ENCODE measurements at places on chromosomes 5 and 9. TPM values are rescaled to one million over a fixed set of nuclear protein-coding genes. Genes with fewer than 3 reads are reported as not detected.

Gene NTRK2
- polyA plus RNA-seq = 2.6 TPM

Gene RLN1
- polyA plus RNA-seq = 0.51 TPM

Gene SMC2
- 2.4 TPM for polyA plus RNA-seq

Gene SLC36A2
- polyA plus RNA-seq = not detected

Gene KIF4B
- 0.01 TPM for polyA plus RNA-seq

- peaks cover 56% of the 10 kb centered on the region for H3K4me1 ChIP-seq
- peak overlapping the region; percentile 75 for H3K27ac ChIP-seq
- no peaks in the 10 kb centered on the region for H3K36me3 ChIP-seq
- no peaks in the 10 kb centered on the region for H3K27me3 ChIP-seq
Measured at GRCh38 chr5:72244862-72245371, 75.1 kb downstream of the MRPS27 start.

DNA sequence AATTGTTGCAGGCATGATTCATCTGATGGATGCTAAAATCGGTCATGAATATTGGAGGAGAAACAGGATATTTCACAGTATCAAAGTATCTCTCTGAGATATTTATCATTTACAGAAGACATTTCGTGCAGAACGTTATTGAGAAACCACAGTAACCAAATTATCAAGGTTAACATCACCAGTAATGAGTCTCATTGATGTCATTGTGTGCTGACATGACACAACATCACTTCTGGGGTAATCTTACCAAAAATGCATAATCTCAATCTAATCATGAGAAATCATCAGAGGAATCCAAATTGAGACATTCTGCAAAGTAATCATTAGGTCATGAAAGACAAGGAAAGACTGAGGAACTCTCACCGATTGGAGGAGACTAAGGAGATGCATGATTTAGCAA lies 42.7 kb downstream of the C5orf22 start:
- H3K4me3 ChIP-seq = no peak overlapping the region
- H3K27ac ChIP-seq = no peak overlapping the region
- no peak for DNase-seq
- no peaks in the 10 kb centered on the region for H3K4me1 ChIP-seq

DNA sequence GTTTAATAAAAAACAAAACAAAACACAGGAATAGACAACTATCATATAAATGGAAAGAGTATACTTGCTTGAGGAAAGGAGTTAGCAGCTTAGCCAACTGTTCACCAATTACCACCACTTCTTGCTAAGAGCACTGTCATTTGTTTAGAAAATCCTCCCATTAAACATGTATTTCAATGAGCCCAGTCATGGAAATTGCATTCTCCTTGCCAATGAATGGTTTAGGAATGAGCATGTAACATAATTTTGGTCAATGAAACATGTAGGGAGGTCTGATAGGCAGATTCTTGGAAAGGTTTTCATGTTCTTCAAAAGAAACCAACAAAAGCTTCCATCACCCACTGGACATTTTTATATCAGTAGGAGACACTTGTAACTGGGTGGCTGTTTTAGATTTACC lies 502.8 kb upstream of the PAPPA start:
- H3K4me1 ChIP-seq = peaks cover 8% of the 10 kb centered on the region
- no peak for DNase-seq
- no peaks in the 10 kb centered on the region for H3K36me3 ChIP-seq
- H3K4me3 ChIP-seq = no peak overlapping the region
- peak overlapping the region; percentile 71 for H3K27ac ChIP-seq

GRCh38 chr5:123150089-123150488 lies 61.0 kb downstream of the PRDM6 start:
- no peaks in the 10 kb centered on the region for H3K36me3 ChIP-seq
- no peak overlapping the region for H3K4me3 ChIP-seq
- H3K27ac ChIP-seq = no peak overlapping the region
- peaks cover 33% of the 10 kb centered on the region for H3K4me1 ChIP-seq

- H3K36me3 ChIP-seq = no peaks in the 10 kb centered on the region
- no peak overlapping the region for H3K4me3 ChIP-seq
- H3K4me1 ChIP-seq = no peaks in the 10 kb centered on the region
- peaks cover 38% of the 10 kb centered on the region for H3K27me3 ChIP-seq
- H3K27ac ChIP-seq = peak overlapping the region; percentile 56
Measured at GRCh38 chr5:120463006-120463680, 957 bp upstream of the PRR16 start.
